ENCODE measurements at places on chromosomes 7 and 10. TPM values are rescaled to one million over a fixed set of nuclear protein-coding genes. Genes with fewer than 3 reads are reported as not detected.

Gene OR2A14
- total RNA-seq: not detected

Gene KCNH2
- total RNA-seq: 35.3 TPM

DNA sequence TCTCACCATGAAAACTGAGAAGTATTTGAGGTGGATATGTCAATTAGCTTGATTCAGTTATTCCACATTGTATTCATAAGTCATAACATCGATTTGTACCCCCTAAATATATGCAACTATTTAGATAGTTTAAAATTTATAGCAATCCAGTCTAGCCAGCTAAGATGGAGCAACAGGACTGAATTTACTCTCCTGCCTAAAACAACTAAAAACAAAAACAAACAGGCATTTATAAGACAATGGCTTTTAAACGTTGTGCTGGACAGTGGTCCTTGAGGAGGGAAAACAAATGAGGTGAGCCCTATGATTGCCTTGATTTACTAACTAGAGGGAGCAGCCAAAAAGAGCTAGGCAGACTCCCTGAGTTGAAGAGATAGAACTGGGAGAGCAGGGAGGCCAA lies 814 bp upstream of the GPAM start:
- no peak for ATAC-seq

DNA sequence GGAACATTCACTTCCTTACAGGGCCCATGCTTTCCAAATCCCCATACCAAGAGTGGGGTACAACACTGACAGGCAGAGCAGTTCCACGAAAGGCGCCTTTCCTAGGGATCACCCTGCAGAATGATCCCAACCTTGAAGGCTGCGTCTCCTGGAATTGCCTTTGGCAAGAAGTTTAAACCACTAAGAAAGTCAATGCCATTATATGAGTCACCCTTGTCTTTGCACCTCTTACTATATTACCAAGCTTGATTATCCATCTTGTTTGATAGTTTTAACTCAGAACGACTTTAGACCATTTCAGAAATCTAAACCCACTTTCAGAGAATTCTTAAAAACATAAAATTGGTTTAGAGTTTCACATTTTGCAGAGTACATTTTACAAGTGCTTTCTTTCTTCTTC lies 282.1 kb downstream of the ARHGAP12 start:
- no peak for ATAC-seq

- no peak for ATAC-seq
Measured at GRCh38 chr10:11245510-11245909, 227.8 kb downstream of the CELF2 start.

DNA sequence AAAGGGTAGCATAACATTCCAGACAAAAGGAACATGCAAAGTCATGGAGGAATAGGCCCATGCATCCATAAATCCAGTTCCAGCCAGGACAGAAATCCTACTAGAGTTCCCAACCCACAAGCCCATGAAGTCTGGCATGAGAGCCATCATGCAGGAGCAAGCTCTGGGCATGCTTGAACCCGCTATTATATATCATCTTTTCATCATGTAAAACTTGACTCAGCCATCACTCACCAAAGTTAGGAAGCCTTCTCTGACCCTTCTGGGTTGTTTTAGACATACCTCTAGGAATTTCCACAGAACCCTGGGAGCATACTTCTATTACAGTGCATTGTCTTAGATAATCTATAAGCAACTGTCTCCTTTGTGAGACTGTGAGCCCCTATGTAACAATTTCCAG lies 293.0 kb upstream of the NPSR1 start:
- no peak for ATAC-seq

GRCh38 chr7:147833557-147833956 lies 757.0 kb upstream of the C7orf33 start:
- no peak for ATAC-seq
